NCI-H510A (cell line): ENCODE measurements at places on chromosomes 11 and 22.
A peak's percentile ranks its signal among the peaks of the same experiment; 100 is the strongest.

GRCh38 chr11:1831338-1832210, 3.2 kb upstream of the SYT8 start:
- no peak for DNase-seq

GRCh38 chr11:70568814-70569617, 170.7 kb downstream of the CTTN start:
- no peak for DNase-seq

- DNase-seq = peak; percentile 79
Observed at GRCh38 chr11:118634431-118635236, 27.2 kb downstream of the PHLDB1 start.

- no peak for DNase-seq
Observed at GRCh38 chr11:2448661-2449547, 4.1 kb downstream of the KCNQ1 start.

GRCh38 chr22:30289980-30290313, 642 bp upstream of the CASTOR1 start:
- DNase-seq = no peak

DNA sequence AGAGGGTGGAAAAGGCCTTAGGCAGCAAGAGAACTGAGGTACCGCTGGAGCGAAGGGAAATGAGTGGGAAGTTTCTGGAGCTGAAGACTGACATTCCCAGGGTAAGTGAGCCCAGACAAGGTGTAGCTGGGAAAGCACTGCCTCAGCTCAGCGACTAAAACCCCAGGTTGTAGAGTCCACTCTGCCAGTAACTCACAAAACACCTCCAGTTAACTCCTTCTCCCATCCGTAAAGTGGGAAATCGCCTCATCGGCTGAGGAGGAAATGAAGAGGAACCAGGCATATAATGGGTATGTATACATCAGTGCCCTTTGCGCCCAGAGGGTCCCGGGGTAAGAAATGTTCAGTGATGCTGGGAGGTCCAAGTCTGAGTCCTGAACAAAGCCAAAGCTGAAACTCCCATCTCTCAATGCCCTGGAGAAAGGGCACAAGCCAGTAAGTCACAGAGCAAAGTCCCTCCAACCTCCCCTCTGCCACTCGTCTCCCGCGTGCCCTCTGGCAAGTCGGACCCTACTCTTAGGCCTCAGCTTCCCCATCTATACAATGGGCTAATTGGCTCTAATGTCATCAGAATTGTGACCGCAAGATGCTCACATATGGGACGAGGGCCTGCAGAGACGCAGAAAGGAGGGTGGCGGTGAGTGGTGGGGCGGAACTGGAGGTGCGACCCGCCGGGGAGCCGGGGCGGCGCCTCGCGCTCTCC, 588 bp downstream of the VPS37C start:
- DNase-seq = no peak

DNA sequence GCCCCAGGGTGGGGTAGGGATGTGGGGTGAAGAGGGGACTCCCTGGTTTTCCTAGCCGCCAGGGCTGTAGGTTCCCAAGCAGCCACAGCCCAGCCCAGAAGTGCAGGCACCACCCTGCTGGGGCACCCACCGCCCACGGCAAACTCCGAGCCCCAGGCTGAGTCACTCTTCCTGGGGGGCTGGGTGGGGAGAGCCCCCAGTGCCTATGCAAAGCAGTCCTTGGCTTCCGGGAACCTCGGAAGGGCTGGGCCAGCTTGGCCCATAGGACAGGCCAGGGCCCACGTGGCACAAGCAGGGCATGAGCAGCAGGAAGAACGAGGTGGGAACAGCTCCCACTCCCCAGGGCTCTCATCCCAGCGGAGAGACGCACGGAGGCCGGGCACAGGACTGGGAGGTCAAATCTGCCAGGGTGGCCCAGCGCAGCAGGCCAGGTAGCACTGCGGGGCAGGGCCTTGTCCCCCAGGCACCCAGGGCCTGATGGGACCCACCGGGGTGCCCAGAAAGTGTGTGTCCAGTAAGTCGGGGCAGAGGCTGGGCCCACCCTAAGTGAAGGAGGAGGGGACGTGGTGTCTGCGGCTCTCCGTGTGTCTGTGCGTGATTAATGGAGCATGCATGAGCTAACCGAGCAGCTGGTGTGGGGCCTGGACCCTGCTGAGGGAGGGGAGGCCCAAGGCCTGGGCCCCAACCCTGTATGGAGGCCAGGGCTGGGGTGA, 4.6 kb upstream of the IL17REL start:
- DNase-seq = no peak

DNA sequence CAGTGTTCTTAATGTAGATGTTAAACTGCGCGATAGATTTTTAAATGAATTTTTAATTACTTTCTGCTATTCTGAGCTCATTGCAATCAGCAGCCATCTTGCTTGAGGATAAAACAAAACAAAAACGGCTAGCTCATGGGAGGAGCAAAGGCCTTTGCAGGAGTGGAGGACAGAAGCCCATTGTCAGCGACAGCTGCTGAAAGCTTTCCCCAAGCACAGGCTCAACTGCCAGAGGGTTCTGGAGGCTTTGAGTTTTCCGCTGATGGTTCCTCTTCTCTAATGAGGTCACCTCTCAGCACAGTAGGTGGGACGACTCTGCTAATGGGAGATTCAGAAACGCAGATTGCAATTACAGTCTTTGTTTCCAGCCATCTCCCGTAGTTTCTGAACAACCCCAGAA, 167.1 kb upstream of the TTC12 start:
- DNase-seq = peak; percentile 42
